ENCODE measurements at places on chromosomes 7 and 10.

DNA sequence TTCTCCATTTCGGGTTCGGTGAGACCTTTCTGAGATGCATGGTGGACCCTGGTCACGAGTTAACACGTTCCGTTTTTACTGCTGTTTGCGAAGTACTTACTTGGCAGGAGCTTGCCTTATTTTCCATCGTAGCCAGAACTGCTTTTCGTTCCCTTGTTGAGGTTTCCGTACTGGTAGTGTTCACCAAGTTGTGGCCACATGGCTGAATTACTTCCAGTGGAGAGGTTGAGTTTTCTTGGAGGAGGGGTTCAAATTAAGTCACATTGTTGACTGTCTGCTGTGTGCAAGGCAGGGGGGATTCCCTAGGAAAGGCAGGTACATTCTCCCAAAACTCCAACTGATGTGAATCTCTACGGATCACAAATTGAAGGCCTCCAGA, 4.0 kb downstream of the MXI1 start:
- DNase-seq: no peak

GRCh38 chr10:77436257-77436975, 201.2 kb downstream of the KCNMA1 start:
- no peak for DNase-seq

- DNase-seq: no peak
Measured at GRCh38 chr7:105796365-105796764, 80.0 kb downstream of the ATXN7L1 start.

DNA sequence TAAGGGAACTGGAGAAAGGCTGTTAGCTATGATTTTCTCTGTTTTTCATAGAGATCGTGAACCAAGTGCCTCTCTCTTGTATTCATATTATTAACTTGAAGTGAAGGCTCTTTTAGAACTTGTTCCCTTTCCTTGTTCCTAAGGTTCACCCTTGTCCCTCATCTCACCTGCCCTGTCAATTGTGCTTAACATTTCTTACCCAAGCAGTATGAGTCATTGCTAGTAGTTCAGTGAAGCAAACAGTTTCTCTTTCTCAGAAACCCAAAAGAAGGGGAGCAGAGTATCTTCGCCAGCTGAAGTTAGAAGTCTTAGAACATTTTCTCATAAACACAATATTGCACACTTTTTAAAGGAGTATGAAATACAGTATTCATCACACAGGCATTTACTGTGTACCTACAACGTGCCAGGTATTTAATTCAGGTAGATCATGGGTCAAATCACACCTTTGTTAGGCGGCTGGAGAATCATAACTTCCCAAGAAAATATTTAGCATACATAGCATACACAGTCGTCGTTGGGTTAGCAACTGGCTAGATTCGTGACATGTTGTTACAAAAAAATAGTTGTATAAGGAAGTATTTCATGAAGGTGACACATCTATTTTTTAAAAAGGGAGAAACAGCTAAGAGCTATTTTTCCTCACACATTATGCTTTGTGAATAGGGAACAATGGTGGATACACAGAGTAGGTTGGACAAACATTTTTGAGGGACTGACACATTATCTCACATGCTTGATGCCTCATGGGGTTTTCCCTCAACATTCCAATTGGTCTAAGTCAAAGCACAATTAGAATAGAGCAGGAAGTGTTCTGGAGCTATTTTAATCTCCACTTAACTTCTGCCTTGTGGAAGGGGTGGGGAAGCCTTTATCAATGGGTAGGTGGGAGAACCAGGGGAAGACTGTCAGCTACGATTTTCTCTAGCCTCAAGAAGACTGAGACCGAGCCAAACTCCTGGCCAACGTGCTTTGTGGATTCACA, 13.2 kb downstream of the HDAC9 start:
- DNase-seq: no peak

DNA sequence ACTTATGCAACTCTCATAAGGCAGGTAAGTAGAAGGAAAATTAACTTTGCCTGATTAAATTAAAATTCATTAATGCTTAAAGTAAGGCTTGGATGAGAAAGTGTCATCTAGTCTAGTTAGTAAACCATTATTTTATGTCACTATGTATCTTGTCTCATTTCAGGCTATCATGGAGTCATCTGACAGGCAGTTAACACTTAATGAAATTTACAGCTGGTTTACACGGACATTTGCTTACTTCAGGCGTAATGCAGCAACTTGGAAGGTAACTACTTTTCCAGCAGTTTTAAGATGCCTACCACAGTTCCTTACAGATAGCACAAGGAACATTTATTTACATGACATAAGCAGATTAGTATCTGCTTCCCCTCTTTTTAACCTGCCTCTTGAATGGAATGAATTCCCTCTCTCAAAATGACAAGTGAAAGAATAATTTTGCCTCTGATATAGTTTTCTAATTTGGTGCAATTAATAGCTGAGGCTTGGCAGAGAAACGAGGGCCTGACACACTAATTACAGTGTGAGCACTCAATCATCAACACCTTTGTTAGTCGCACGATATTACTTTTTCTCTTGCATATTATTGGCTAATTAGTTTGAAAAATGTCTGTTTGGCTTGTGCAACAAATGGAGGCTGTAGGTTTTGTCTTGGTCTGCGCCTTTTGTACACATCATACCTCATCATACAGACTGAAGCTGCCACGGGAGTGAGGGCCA, 245.0 kb downstream of the FOXP2 start:
- DNase-seq: no peak
